Fibroblast of villous mesenchyme (primary cell): ENCODE measurements at places on chromosomes 16 and 17.

DNA sequence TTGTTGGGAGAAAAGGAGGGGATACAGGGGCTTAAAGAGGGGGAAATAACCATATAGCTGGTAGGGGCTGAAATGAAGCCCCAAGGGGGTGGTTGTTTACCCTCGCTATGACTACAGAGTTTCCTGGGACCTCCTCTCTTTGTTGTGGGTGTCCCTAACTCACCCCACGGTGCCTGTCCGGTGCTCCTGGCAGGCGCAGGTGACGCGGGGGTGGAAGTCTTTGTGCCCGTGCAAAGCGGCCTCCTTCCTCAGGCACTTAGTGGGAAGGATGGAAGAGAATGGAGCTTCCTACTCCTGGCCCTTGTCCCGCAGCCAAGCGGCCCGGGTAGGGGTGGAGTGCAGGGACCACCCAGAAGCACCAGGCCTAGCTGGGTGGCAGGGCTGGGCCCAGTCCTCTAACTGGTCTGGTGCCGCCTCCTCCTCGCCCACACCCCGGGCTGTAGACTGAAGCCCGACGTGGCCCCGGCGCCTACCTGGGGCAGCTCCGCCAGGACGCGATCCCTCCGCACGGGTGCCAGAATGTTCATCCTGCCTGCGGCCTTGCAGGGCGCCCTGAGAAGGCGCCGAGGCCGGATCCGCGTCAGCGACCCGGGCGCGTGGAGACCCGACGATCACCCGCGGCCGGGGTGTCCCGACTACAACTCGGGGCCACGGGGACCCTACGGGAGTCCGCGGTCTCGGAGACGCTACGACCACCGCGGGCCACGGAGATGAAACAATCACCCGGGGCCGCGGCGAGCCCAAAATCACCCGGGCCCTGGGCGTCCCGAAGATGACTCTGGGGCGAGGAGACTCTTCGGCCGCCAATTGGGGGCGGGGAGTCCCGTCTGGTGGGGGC is 709 bp downstream of the RAB34 start:
- DNase-seq, result peak; percentile 48

DNA sequence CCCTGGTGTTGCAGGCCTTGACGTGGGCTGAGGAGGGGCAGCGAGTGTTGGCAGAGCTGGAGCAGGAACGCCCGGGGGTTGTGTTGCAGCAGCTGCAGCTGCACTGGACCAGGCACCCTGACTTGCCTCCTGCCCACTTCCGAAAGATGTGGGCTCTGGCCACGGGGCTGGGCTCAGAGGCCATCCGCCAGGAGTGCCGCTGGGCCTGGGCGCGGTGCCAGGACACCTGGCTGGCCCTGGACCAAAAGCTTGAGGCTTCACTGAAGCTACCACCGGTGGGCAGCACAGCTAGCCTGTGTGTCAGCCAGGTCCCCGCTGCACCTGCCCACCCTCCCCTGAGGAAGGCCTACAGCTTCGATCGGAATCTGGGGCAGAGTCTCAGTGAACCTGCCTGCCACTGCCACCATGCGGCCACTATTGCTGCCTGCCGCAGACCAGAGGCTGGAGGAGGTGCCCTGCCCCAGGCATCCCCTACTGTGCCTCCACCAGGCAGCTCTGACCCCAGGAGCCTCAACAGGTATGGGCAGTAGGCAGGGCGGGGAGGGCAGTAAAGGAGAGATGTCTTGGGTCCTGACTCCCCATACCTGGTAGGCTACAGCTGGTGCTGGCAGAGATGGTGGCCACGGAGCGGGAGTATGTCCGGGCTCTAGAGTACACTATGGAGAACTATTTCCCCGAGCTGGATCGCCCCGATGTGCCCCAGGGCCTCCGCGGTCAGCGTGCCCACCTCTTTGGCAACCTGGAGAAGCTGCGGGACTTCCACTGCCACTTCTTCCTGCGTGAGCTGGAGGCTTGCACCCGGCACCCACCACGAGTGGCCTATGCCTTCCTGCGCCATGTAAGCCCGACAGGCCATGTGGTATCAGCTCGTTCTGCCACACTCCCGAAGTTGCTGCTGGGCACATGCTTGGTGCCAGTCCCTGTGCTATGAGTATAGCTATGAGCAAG is 5.6 kb downstream of the PLEKHG4 start:
- DNase-seq, result no peak

DNA sequence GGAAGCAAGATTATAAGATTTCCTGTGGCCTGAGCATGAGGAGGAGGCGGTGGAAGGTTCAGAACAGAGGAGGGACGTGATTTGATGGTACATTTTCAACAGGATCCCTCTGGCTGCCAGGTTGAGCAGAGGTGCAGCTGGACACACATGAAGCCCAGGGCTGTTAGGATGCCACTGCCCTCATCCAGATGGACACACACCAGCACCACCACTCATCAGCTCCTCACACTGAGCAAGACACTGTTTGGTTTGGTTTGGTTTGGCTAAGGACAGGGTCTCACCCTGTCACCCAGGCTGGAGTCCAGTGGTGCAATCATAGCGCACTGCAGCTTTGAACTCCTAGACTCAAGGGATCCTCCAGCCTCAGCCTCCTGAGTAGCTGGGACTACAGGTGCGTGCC is 402.6 kb upstream of the C16orf82 start:
- no peak for DNase-seq

- no peak for DNase-seq
These were observed 30.5 kb downstream of the SMPD3 start for GRCh38 chr16:68417711-68418301.

DNA sequence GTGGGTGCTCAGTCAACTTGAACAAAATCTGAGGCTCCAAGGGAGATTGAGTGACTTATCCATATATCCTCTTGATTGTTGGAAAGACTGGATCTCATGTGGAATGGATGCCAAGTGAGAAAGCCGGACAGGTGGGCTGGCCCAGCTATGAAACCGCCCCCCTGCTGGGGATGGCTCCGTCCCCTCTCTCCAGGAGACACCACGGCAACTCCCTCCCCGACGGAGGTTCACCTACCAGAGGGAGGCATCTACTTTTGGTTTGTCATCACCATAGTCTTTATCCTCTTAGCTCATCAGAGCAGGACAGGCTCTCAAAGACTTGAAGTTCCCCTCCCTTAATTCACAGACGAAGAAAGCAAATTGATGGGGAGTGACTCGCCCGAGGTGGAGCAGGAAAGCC is 1.8 kb upstream of the ALG1 start:
- no peak for DNase-seq

DNA sequence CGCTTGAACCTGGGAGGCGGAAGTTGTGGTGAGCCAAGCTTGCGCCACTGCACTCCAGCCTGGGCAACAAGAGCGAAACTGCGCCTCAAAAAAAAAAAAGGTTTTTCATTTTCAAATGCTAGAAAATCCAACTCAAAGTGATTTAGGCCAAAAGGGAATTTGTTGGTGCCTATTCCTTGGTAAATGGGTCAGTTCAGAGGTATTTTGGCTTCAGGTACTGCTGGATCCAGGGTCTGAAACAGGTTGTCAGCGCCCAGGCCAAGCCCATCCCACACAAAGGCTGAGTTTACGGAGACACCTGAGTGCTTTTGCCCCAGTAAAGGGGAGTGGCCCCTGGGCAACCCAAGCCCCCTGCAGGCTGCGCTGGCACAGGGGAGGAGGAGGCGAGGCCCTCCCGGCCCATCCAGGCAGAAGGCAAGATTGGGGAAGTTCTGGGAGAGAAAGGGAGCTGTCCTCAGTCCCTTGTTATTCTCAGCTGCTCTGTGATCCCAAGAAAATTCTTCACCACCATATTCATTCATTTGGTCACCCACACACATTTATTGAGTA is 8.5 kb upstream of the JPH3 start:
- no peak for DNase-seq

DNA sequence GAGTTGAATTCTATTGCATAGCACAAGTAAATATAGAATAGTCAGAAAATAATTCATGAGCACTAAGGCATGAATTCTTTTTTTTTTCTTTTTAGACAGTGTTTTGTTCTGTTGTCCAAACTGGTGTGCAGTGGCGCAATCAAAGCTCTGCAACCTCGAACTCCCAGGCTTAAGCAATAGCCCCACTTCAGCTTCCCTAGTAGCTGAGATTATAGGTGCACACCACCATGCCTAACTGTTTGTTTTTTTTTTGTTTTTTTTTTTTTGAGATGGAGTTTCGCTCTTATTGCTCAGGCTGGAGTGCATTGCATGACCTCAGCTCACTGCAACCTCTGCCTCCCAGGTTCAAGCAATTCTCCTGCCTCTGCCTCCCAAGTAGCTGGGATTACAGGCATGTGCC is 16.6 kb downstream of the TUBD1 start:
- DNase-seq, result peak; percentile 49

GRCh38 chr16:85453703-85454102 is 159.4 kb upstream of the GSE1 start:
- no peak for DNase-seq

DNA sequence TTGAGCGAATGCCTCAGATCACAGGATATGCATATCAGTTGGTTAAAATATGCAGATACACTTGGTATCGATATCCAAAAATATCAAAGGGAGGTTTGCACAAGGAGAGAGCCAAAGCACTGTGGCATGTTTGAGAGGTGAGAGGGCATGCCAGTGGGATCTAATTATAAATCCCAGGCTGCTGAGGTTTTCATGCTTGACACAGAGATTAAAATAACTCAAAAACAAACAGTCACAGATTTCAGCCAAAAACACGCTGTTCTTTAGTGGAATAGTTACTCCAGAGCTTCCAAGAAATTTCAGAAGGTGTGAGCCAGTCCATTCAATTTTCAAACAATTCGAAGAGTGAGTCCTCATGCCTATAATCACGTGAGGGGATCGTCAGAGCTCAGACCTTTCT is 477.9 kb downstream of the SOX9 start:
- DNase-seq, result no peak

GRCh38 chr16:56916571-56917403 is 15.2 kb upstream of the HERPUD1 start:
- DNase-seq, result no peak

DNA sequence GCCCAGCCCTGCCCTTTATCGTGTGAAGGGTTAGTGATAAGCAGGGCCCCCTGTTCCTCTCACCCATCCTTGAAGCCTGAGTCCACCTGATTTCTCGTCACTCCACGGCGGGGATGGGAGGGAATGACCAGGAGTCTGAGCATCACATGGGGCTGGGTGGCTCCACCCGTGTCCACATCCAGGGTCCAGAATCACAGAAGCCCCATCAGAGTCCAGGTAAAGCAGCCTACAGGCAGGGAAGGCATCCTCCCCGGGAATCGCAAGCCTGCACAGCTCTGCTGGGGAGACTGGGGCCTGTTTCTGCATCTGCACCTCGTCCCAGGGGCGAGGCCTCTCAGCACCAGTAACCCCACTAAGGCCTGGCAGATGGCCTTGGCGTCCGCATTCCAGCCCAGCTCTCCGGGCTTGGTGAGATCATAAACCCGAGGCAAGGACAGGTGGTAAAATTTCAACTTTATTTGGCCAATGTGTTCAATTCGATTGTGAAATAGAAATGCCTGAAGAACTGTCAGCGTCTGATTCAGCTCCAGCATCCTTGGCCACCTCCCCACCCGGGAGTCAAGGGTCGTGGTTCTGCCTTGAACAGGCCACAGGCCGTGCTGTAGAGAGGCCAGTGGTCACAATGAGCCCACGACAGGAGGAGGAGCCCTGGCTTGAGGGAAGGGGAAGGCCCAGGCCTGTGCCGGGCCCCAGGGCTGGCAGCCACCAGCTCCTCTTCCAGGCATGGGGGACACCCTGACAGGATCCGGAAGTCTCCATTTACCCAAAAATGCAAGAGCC is 8.1 kb upstream of the PPP1R27 start:
- peak; percentile 45 for DNase-seq

DNA sequence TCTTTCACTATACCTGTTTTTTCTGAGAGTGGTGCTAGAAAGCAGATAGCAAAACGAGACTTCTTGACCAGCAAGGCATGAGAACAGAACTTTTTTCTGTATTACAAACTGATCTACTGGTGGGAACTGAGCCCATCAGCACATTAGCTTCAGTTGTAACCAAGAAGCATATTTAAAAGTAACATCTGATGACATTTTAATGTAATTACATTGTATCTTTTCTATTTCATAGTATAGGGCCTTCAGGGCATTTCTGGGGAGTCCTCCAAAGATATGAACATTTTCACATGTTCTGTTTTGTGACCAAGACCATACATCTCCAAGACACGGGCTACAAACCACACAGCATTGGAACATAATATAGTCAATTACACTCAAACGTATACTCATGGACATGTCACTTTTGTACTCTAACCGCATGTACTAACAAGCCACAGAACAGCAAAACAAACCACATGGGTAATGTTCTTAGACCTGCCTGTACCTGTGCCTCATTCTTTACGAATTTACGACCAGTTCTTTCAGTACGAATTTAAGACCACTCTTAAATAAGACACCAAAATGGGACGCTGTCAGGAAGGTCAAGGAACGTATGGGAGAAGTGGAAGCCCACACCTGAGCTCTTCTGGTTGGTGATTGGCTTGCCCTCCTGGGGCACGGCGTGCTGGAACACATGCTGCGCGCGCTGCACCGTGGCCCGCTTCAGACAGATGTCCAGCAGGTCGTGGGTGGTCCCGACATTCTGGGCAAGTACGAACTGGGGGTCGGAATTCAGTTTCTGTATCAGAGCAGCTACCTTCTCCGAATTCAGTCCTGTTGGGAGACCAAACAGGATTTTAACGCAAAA is 825 bp downstream of the BLMH start:
- DNase-seq, result peak; percentile 38

- DNase-seq, result peak; percentile 63
These were observed 10.1 kb downstream of the NUDT7 start for GRCh38 chr16:77732241-77732946.

- DNase-seq, result peak; percentile 92
These were observed 44.3 kb downstream of the HOXB1 start for GRCh38 chr17:48486557-48486956.

GRCh38 chr17:59651346-59651745 is 31.7 kb downstream of the CLTC start:
- DNase-seq, result peak; percentile 48

GRCh38 chr16:73049511-73049910 is 1.6 kb upstream of the ZFHX3 start:
- no peak for DNase-seq

- DNase-seq, result no peak
These were observed 124.0 kb downstream of the HIC1 start for GRCh38 chr17:2178798-2179501.

- DNase-seq, result peak; percentile 27
These were observed 21.6 kb downstream of the POLR3E start for GRCh38 chr16:22318690-22319358.

GRCh38 chr17:64230791-64231408 is 32.2 kb downstream of the TEX2 start:
- peak; percentile 90 for DNase-seq

DNA sequence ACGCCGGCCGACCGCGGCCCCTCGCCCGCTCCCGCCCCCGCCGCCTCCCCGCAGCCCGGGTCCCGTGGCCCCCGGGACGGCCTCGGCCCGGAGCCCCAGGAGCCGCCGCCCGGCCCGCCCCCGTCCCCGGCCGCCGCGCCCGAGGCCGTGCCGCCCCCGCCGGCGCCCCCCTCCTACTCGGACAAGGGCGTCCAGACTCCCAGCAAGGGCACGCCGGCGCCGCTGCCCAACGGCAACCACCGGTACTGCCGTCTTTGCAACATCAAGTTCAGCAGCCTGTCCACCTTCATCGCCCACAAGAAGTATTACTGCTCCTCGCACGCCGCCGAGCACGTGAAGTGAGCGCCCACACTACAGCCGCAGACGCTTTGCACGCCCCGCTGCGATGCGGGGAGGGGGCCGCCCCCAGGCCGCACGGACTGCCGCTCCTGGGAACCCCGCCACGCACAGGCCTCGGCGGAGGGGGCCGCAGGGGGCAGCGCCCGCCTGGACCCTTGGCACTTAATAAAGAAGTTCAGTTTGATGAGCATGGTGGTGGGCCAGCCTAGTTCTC is 35.5 kb upstream of the ZC3H18 start:
- peak; percentile 42 for DNase-seq

GRCh38 chr16:88993166-88993761 is 16.3 kb upstream of the CBFA2T3 start:
- no peak for DNase-seq
